ENCODE measurements at places on chromosomes 6 and 20.
A peak's percentile ranks its signal among the peaks of the same experiment; 100 is the strongest.

DNA sequence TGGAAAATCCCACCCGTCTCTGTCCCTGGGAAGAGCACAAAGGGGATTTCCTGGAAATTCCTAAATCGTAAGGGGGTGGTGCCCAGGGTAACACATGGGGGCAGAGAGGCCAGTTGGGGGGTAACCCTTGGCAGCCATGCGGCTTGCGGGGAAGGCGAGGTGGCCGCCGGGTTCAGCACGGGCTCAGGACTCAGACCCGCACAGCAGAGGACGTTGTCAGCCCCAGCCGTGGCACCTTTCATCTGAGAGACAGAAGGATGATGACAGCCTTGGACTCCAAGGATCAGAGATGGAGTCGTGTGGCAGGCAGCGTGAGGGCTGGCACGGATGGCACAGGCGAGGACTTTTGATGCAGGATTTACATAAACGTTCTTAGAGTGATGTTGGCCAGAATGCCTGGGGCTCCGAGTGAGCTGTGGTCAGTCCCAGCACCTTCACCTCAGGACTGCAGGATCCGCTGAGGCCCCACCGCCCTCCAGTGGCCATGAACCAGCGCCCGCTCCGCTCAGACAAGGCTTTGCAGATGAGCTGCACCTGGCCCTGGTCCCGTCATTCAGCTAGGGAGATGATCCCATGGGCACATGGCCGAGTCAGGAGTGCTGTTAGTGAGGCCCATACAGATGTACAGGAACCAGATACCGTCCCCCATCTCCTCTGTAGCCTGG is 190.3 kb downstream of the TAF4 start:
- no peak for DNase-seq

GRCh38 chr20:3173610-3174441 is 477 bp upstream of the LZTS3 start:
- peak; percentile 93 for DNase-seq

DNA sequence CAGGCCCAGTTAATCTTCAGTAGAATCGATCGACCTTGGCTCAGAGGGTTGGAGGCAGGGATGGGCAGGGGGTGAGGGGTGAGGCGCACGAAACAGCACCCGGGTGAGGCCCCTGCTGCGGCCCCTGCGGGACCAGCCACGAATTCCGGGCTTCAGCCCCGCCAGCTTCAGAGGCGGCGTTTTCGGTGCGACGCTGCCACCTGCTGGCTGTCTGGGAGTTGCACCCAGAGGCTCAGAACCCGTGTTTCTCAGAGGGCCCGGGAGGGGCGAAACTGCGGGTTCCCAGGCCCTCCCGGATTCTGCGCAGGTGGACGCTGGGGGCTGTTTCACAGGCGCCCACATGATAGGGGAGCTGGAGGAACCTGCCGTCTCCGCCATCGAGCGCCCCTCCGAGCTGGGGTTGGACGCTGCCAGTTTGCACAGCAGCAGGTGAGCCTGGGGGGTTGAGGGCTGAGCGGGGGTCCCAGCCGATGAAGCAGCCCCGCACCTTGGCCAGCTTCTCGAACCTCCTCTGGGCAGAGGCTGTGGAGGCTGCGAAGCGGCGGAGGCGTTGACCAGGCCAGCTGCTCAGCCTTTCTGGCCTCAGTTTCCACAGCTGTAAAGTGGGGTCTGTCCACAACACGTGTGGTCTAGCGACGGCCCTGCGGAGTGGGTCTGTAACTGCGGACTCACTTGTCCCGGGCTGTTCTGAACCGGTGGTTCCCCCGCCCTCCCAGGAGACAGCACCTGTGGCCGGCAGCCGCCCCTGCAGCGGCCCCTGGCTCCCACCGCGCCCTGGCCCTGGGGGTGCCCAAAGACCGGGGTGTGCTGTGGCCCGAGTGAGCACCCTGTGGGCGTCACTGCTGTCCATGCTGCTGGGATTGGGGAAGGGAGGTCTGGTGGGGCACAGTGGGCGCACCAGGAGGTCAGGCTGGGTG is 2.5 kb upstream of the BHLHE23 start:
- DNase-seq: peak; percentile 79

- DNase-seq: no peak
These were observed 72.1 kb upstream of the BCLAF1 start for GRCh38 chr6:136361787-136362186.

GRCh38 chr20:31901615-31902014 is 31.2 kb downstream of the TTLL9 start:
- no peak for DNase-seq

DNA sequence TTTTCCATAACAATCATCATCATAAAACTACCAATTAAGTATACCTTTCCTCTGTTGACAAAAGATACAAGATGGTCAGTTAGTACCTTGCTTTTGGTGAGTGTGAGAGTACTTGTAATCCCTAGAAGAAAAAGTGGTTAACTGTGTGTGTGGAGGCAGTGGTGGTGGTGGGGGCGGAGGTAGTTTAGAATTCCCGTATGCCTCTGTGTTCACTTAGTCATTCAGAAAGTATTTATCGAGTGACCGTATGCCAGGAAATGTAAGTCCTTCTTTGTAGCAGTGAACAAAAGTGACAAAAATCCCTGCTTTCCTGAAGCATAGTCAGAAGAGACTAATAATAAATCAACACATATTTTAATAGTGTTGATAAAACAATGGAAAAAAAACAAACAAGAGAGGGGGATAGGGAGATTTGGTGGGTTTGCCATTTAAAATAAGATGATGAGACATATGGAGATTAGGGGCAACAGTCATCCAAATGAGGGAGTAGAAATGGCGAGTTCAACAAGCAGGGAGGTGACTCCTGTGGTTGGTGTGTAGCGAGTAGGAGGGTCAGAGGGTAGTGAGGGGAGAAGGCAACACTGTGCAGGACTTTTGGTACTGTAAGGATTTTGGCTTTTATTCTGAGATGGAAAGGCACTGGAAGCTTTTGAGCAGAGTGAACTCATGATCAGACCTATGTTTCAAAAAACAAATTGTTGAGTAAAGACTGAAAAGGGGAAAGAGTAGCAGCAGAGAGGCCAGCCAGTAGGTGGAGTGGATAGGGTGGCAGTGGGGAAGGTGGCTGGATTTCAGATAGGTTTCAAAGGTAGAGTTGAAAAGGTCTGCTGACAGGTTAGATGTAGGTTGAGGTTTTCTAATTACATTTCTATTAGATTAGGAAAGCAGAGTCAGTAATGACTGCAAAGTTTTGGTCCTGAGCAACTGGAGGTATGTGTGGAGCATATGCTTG is 40.3 kb upstream of the SIM1 start:
- DNase-seq: peak; percentile 75

GRCh38 chr6:53692172-53692571 is 26.6 kb upstream of the KLHL31 start:
- DNase-seq: no peak

DNA sequence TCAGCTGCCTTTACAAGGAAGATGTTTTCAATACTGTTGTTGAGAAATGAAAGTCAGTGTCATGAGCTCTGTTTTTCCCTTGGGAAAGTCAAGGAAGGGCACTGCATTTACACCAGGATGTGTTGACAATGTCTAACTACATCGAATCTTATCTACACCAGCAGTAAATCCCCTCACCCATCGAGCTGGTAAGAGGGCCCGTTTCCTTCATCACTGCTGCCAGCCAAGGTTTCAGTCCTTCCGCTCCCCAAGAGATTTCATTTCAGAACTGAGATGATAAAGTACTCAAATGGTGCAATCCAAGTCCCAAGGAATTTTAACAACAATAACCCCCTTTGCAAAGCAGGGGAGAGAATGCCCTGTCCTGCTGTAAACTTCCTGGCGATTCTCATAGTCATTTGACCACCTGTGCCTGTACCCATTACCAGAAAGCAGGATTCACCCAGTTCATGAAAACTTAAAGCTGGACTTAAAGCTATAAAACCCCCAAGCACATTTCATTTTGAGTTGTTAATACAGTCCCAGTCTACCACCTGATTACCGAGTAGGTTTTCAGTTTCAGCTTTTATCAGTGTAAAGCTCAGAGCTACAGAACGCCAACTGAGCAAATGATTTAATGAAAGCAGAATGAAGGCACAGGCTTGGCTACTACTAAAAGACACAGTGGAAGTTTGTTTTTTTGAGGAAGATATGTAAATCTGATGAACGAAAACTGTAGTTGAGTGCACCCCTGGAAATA is 122.5 kb upstream of the TAB2 start:
- DNase-seq: no peak

- DNase-seq: no peak
These were observed 24.0 kb upstream of the CNKSR3 start for GRCh38 chr6:154534531-154534930.

GRCh38 chr6:102204351-102204750 is 810.8 kb downstream of the GRIK2 start:
- no peak for DNase-seq

Measured in aorta (tissue), 5 donors.